ENCODE measurements at places on chromosomes 2 and 18.

DNA sequence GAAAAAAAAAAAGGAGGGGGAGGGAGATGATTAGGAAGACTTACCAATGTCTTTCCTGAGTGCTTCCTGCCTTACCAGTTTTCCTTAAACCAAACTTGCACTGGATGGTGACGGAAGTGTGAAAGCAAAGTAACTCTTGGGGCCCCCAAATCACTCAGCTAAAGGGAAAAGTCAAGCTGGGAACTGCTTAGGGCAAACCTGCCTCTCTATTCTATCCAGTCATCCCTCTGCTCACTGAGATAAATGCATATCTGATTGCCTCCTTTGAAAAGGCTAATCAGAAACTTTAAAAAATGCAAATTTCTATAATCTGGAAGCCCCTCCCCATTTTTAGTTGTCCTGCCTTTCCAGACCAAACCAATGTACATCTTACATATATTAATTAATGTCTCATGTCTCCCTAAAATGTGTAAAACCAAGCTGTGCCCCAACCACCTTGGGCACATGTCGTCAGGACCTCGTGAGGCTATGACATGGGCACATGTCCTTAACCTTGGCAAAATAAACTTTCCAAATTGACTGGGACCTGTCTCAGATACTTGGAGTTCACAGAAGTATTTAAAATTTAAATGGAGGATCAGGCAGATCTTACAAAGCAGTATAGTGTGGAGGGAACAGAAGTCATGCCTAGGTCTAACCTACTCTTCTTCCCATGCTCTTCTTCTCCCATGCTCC lies 7.2 kb upstream of the CYBRD1 start:
- no peak for DNase-seq

- no peak for DNase-seq
These were observed 187.2 kb downstream of the INO80D start for GRCh38 chr2:205898744-205899143.

DNA sequence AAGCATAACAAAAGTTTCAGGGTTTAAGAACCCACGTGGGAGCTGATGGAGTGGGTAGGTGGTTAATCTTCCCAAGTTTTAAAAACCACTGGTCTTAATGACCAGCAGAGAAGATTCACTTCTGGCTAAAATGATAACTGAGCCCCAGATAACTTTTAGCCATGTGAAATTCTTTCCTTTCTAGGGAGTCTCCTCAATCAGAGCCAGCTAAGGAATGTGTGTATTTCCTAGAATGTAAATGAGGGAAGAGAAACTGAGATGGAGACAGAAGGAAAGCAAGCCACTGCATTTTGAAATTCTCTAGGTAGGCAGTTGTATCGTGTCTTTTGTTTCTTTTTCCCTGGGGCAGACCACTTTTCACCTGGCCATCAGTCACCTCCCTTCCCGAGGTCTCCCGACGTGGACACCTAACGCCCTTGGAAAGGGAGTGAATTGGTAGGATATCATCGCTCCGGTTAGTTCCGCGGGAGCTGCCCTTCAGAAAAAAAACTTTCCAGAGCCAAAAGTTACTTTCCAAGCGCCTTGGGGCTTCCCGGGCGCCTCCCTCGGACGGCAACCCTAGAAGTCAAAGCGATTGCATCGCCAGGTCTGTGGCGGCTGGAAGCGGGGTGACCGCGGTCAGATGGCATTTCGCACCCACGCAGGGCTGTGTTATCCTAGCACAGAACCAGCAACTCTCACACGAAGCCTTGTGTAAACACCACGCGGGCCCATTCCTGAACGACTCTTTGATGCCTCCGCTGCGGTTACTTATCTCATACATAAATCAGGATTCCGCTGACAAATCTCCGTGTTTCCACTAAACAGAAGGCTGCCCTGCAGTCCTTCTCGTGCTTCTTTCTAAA lies 1.3 kb downstream of the COLEC12 start:
- DNase-seq = no peak

DNA sequence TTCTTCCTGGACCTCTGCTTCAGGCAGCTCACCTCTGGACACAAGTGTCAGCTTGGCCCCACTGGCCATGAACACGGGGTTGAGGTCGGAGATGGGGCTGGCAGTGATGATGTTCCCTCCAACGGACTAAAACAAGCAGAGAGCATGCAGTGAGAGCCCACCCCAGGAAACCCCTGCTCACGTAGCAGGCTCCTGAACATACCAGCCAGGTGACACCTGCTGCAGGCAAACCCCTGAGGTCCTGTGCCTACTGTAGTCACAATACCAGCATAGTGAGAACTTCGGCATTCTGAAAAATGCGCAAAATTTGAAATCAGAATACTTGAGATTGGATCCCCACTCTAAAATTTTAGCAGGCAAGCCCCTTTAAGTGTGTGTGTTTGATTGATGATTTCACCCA lies 32.9 kb downstream of the XDH start:
- DNase-seq = no peak

- no peak for DNase-seq
These were observed 53.8 kb upstream of the SLC66A3 start for GRCh38 chr2:11101430-11101829.

- DNase-seq = no peak
These were observed 15.3 kb downstream of the FHL2 start for GRCh38 chr2:105383432-105384166.

GRCh38 chr2:13858626-13859025 lies 773.9 kb upstream of the LRATD1 start:
- DNase-seq = no peak
